Liver (tissue), 10 donors: ENCODE measurements at places on chromosomes 5 and 9. TPM values are rescaled to one million over a fixed set of nuclear protein-coding genes. Genes with fewer than 3 reads are reported as not detected.

Gene MARVELD2
- 9.4 TPM for polyA plus RNA-seq

GRCh38 chr5:166340039-166340438 lies 1951.4 kb upstream of the WWC1 start:
- no peak for DNase-seq
- no peaks in the 10 kb centered on the region for H3K4me1 ChIP-seq
- no peaks in the 10 kb centered on the region for H3K36me3 ChIP-seq
- H3K27ac ChIP-seq: no peak overlapping the region
- no peak overlapping the region for H3K4me3 ChIP-seq
- no peaks in the 10 kb centered on the region for H3K27me3 ChIP-seq

DNA sequence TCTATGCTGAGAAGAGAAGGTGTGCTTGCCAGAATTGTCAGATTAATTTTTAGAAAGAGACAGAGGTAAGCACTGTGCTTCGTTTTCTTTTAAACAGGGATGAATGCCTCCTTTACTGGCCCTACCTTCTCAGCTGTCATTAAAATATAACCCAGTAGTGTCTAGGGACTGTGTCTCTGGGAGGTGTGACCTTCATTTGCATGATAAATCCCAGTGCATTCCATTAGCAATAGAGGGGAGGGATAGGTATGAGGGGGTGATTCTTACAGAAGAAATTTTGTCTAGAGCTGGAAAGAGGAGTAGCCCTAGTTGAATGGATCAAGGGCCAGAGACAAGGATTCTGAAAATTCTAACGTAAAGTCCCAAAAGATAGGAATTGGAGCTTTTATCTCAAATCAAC lies 351.5 kb downstream of the BNC2 start:
- no peak for DNase-seq
- no peaks in the 10 kb centered on the region for H3K4me1 ChIP-seq
- no peaks in the 10 kb centered on the region for H3K36me3 ChIP-seq
- H3K27me3 ChIP-seq: no peaks in the 10 kb centered on the region

- H3K27me3 ChIP-seq: no peaks in the 10 kb centered on the region
- H3K4me3 ChIP-seq: no peak overlapping the region
- H3K27ac ChIP-seq: no peak overlapping the region
- DNase-seq: no peak
- no peaks in the 10 kb centered on the region for H3K4me1 ChIP-seq
- H3K36me3 ChIP-seq: no peaks in the 10 kb centered on the region
These were observed 189.5 kb upstream of the PPP1R26 start for GRCh38 chr9:135290086-135290485.

Gene DRD1
- not detected for polyA plus RNA-seq

DNA sequence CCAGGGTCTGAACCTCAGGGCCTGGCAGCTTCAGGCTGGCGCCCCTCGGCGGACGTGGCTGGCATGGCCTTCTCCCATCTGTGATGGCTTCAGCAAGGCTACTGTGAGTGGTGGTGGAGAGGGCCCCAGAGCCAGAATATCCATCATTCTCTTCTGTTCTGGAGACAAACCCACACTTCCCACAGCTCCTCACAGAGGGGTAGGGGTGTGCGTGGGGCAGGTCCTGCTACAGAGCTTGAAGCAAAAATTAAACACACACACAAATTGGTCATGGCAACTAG lies 9.6 kb downstream of the GPX3 start:
- H3K27ac ChIP-seq: peak overlapping the region; percentile 40
- H3K36me3 ChIP-seq: peaks cover 47% of the 10 kb centered on the region
- no peaks in the 10 kb centered on the region for H3K27me3 ChIP-seq
- no peaks in the 10 kb centered on the region for H3K4me1 ChIP-seq
- no peak overlapping the region for H3K4me3 ChIP-seq

Gene OSMR
- polyA plus RNA-seq: 6.6 TPM

- peaks cover 15% of the 10 kb centered on the region for H3K4me1 ChIP-seq
- H3K36me3 ChIP-seq: no peaks in the 10 kb centered on the region
- no peak overlapping the region for H3K27ac ChIP-seq
- H3K4me3 ChIP-seq: no peak overlapping the region
These were observed 4.3 kb upstream of the ITGA1 start for GRCh38 chr5:52783226-52783959.

Gene PFN3
- not detected for polyA plus RNA-seq

DNA sequence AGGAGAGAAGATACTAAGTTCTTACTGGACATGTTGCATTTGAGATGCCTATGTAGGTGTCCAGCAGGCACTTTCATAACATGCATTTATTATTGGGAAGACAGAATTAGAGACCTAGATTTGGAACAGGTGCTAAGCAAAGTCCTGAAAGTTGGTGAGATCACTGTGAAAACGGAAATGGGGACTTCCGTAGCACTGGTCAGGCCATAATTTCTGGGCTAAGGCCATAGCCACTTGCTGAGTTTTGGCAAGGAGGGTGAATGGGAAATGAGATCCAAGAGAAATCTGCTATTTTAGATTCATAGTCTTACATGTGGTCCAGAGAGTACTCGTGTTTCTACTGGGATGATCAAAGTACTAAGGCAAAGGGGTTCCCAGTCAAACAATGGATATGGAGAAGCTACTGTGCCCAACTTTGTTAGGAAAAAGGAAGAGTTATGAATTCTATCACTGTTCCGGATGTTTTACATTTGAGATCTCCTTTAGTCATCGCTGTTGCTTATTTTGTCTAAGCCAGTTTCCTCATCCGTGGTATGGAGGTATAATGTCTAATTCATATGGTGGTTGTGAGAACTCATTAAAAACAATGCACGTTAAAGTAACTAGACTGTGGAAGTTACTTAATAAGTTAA lies 33.4 kb downstream of the TEK start:
- H3K36me3 ChIP-seq: no peaks in the 10 kb centered on the region
- no peaks in the 10 kb centered on the region for H3K4me1 ChIP-seq
- no peak overlapping the region for H3K4me3 ChIP-seq
- no peaks in the 10 kb centered on the region for H3K27me3 ChIP-seq
- no peak overlapping the region for H3K27ac ChIP-seq
- DNase-seq: no peak

Gene ARHGEF37
- polyA plus RNA-seq: 2.0 TPM

DNA sequence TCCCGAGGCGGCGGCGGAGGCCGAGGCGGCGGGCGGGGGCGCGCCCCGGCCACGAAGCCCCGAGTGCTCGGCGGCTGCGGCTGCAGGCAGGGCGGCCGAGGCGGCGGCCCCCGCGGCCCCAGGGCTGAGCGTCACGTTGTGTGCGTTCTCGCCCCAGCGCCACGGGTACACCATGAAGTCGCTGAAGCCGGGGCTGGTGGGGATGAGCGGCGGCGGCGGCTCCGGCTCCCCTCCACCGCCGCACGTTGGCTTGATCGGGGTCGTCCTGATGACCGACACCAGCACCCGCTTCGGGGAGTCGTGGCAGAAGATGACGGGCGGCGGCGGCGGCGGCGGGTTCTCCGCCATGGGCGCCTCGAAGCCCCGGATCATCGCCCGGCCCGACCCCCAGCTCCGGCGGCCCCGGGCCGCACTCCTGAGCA lies 498 bp downstream of the ZNF367 start:
- H3K27me3 ChIP-seq: no peaks in the 10 kb centered on the region
- peak overlapping the region; percentile 97 for H3K27ac ChIP-seq
- no peaks in the 10 kb centered on the region for H3K36me3 ChIP-seq
- DNase-seq: no peak

DNA sequence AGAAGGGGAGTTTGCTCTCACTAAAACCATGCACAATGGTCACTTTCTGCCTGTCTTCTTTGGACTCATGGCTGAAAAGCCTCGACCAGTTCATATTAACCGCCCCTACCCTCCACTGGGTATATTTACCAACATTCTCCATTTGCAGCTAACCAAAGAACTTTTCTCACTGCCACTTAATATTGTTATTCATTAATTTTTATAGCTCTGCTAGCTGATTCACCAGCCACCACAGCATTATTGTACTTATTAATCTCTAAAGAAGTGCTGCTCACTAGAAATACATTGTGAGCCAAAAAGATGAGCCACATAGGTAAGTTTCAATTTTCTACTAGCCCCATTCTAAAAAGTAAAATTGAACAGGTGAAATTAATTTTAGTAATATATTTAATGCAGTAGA lies 33.4 kb upstream of the SMIM32 start:
- no peaks in the 10 kb centered on the region for H3K4me1 ChIP-seq
- no peaks in the 10 kb centered on the region for H3K36me3 ChIP-seq
- no peak for DNase-seq
- no peak overlapping the region for H3K27ac ChIP-seq
- no peaks in the 10 kb centered on the region for H3K27me3 ChIP-seq
